Effector CD8-positive, alpha-beta T cell (primary cell): ENCODE measurements at places on chromosomes 12 and 14.

DNA sequence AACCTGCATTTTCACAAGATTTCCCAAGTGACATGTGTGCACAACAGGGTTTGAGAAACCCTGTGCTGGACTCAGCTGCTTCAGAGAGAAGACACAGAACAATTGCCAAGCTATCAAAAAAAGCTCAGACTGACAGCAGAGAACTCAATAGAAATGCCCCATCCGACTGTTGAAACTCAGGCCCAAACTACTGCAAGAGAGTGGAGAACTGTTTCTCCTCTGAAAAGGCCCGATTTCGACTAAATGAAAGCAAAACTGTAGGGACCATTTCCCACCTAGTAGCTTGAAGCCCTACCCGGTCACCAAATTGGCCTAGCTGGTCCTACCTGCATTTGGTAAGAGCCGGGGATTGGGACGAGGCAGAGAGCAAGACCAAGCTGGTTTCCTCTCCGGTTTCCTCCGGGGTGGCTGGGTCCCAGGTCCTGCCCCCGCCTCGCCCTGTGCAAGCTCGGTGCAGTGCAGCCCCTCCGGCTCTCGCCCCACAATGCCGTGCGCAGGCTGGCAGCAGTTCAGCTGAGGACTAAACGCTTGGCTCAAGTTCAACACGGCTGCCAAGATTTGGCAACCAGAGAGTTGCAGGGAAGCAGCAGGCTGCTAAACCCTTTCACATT is 1180.6 kb downstream of the VRK1 start:
- DNase-seq = peak; percentile 56

DNA sequence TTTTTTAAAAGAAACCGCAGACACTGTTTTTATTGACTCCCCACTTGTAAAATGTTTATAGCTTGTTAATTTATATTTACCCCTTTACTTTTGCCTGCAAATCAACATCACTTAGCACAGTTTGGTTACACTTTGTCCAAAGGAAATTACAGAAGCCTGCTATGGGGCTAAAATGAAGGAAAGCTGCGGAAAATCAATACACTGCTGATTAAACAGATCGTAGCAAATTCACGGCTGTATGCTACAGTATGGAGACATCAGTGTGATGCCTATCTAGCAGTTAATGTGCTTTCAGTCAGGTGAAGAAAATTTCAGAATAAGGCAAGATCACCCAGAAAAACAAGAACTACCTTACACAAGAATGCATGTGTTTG is 110.0 kb downstream of the FOXG1 start:
- no peak for DNase-seq

DNA sequence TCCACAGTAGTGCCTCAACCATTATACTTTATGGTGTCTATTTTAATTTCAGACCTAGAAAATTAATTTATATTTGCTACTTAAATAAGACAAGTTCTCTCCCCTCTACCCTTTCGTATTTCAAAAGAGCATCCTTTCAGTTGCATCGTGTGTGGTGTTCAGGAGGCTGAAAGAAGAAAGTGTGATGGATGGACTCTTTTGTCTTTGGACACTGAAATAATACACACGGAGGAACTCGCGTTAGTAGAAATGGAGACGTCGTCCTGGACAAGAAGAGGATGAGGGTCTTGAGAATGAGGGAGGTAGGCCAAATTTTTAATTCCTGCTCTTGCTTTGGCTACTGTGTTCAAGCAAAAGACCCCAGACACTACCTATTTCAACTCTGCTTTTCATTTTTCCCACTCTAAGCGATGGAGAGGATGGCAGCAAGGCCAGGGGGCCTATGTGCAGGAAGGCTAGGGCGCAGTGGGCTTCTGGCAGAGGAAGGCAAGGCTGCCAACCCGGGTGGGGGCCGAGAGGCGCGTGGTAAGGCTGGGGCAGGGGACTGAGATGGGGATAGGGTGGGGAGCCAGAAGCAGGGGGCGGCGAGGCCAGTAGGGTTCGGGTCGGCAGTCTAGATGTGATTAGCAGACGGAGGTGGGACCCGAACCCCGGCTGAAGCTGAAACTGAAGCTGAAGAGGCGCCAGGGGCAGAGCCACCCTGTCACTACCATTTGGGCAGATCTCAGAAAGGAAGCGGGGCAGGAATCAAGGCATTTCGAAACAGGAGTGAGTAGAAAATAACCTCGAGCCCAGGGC is 722 bp downstream of the TMED8 start:
- peak; percentile 5 for DNase-seq

DNA sequence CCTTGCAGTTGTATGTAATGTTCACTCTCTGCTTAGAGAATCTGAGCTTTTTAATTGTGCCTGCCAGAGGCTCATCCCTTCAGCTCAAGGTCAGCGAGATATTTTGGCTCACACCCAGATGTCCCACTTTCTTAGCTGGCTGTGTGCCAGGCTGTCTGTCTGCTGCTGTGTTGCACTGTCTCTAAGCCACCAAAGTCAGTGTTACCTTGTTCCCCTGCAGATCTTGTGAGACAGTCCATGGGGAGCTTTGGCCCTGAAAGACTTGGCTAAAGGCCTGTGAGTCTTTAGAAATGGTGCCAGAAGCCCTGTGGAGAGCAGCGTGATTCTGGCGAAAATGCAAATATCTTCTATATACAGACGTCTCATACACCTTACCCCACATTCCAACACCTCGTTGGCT is 293.7 kb downstream of the TTC6 start:
- DNase-seq = no peak

DNA sequence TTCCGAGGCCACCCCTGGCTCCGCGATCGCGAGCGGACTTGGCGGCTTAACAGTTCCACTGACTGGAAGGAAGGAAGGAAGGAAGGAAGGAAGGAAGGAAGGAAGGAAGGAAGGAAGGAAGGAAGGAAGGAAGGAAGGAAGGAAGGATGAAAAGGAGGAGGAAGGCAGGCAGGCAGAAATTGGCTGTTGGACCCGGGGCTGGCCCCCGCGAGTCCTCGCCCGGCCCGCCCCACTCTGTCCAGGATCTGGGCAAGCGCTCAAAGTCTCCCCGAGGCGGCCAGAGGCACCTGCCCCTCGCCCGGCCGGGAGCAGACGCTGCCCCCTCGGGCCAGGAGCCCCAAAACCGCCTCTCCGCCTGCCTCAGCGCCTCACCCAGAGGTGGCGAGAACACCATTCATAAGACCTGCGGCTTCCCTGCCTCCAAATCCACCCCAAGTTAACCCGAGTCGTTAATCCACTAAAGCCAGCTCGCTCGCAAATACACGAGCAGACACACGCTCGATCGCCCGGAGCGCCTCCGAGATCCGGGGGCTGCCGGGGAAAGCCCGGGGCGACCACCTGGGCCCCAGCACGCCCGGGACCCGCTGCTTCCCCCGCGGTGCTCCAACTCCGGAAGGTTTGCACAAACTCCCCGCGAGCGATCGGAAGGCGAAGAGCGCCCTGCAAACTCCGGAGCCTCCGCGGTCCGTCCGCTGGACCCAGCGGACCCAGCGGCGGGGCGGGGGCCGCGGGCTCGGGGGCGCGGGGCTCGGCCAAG is 844 bp downstream of the DPF3 start:
- DNase-seq = peak; percentile 15

- DNase-seq = no peak
Measured at GRCh38 chr12:26121323-26122060, 3.3 kb downstream of the BHLHE41 start.

GRCh38 chr12:101407049-101407435 is 530 bp downstream of the ARL1 start:
- DNase-seq = no peak

DNA sequence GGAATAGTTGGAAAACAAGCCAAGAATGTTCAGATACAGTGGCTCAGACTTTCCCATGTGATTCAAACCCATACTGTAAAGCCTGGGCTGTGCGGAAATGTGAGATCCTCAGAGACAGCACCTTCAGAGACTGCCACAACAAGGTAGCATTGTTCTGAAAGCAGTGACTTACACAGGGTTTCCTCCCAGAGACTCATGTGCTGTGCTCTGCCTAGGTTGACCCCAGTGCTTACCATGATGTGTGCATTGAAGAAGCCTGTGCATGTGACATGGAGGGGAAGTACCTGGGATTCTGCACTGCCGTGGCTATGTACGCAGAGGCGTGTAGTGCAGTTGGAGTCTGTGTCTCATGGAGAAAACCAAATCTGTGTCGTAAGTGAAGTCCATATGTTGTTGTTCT is 219.4 kb downstream of the LRRK2 start:
- no peak for DNase-seq

- no peak for DNase-seq
Measured at GRCh38 chr14:53741479-53742232, 215.0 kb downstream of the BMP4 start.

GRCh38 chr14:73759183-73759713 is 45.1 kb upstream of the PNMA1 start:
- peak; percentile 29 for DNase-seq

- no peak for DNase-seq
Measured at GRCh38 chr14:100590726-100591452, 3.7 kb upstream of the BEGAIN start.

DNA sequence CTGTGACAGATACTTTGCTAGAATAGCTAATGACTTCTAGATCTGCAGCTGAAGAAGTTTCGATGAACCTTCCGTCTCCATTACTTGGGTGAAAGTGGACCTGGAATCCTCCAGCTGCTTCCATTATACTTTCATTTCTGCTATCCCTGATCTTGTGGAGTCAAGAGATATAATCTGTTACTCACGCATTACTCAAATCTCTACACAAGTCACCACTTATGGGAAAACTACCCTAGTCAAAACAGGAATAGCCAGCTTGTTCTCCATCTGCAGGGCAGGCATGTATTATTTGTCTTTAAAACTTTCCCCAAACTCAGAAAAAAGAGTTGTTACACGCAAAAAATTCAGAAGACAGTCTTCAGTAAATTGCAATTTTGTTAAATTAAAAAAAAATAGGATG is 2.8 kb upstream of the KTN1 start:
- DNase-seq = no peak

DNA sequence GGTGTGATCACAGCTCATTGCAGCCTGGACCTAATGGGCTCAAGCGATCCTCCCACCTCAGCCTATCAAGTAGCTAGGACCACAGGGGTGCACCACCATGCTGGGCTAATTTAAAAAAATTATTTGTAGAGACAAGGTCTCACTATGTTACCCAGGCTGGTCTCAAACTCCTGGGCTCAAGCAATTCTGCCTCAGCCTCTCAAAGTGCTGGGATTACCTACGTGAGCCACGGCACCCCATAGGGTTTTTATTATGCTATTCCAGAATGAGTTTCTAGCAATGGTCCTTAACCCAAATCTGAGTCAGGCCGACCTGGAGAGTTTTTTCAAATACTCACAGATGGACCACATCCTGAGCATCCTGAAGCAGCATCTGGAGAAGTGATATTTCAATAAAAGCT is 159.8 kb downstream of the CPNE8 start:
- DNase-seq = no peak

DNA sequence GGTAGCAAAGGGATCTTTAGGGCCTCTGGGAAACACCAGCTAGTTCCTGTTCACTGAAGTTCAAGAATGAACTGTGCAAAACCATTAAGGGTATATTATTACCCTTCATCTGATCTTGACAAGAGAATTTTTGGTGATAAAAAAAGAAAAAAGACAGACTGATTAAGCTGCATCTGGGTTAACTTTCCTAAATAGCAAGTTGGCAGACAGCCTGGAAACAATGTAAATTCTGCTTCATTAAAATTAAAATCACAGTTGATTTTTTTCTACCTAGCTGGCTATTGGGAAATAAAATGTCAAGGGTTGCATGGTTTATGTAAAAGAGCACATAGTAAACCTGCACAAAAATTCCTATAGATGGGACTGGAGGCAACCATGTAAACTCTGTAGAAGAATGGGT is 126.6 kb upstream of the PRKD1 start:
- DNase-seq = no peak

- no peak for DNase-seq
Measured at GRCh38 chr14:79421811-79422210, 789.5 kb downstream of the DIO2 start.

GRCh38 chr14:29927376-29928116 is at the start of gene PRKD1:
TSS of gene PRKD1 (minus strand) at chr14:29927847.
- no peak for DNase-seq

GRCh38 chr12:76804435-76804976 is 40.6 kb downstream of the ZDHHC17 start:
- no peak for DNase-seq

DNA sequence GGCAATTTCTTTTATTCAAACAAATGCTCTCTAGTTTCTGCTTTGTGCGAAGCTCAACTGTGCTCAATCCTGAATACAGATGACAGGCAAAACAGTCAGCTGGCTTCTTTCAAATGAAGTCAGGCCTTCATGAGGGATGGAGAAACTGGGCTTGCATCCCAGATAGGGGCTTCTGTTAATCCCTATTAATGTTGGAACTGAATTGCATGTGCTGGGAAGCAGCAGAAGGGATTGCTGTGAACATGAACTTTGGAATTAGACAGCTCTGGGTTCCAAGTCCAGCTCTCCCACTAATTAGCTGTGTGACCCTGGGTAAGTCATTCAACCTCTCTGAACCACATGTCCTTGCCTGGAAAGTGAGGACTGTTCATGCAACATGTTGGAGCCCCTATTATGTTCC is 21.1 kb upstream of the CORO1C start:
- no peak for DNase-seq

- DNase-seq = no peak
Measured at GRCh38 chr12:102498471-102498870, 18.1 kb upstream of the IGF1 start.

DNA sequence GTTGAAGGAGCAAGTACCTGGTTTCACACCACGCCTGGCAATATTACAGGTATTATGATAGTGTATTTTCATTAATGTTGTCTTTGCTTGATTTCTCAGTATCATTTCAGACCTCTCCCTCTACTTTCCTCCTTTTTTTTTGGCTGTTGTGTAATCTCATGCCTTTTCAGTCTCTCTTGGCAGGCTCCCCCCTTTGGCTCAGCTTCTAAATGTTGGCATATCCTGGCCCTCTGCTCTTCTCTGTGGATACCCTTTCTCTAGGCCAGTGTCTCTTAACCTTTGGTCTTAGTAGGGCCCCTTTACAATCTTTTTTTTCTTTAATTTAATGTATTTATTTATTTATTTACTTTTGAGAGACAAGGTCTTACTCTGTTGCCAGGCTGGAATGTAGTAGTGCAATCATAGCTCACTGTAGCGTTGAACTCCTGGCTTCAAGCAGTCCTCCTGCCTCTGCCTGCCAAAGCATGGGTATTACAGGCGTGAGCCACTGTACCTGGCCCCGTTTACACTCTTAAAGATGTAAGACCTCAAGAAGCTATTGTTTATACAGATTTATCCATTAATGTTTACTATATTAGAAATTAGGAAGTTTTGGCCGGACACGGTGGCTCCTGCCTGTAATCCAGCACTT is 12.8 kb downstream of the MTHFD1 start:
- DNase-seq = no peak

DNA sequence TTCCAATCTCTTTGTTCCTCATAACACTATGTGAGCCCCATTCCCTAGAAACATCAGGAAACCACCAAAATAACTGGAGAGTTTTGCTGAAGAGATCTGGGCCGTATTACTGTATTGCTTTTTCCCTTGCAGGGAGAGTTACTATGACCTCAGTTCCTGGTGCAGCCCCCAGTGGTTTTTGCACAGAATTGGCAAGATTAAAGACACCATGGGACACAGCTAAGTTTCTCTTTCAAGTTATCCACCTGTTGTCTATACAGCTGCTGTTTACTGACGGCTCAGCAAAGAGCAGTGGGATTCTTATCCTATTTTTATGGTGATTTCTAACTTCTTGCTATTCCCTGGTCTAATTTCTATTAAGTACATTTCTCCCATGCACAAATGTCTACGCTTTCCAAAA is 77.1 kb upstream of the SLC35F4 start:
- no peak for DNase-seq

- no peak for DNase-seq
Measured at GRCh38 chr12:130925666-130926015, 28.1 kb upstream of the ADGRD1 start.
